ENCODE measurements at places on chromosomes 13 and 19. TPM values are rescaled to one million over a fixed set of nuclear protein-coding genes. Genes with fewer than 3 reads are reported as not detected.

DNA sequence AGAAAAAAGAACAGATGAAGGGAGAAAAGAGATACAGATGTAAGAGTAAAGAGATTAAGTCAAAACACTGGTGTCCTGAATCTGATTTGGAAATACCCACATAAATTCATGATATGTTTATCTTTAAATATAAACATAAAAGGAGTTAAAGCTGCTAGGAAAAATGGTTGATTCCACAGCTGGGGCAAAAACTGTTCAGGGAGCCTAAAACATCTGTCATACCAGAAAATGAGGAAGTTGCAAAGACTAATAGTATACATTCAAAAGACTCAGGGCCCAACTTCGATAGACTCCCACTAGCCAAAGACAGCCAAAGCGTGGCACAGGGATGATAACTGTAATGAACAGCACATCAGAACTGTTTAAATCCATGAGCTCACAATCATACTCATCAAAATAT, 62.0 kb downstream of the ABCC4 start:
- H3K27me3 ChIP-seq, result no peaks in the 10 kb centered on the region
- no peak overlapping the region for H3K4me3 ChIP-seq
- no peak for DNase-seq
- H3K27ac ChIP-seq, result no peak overlapping the region

DNA sequence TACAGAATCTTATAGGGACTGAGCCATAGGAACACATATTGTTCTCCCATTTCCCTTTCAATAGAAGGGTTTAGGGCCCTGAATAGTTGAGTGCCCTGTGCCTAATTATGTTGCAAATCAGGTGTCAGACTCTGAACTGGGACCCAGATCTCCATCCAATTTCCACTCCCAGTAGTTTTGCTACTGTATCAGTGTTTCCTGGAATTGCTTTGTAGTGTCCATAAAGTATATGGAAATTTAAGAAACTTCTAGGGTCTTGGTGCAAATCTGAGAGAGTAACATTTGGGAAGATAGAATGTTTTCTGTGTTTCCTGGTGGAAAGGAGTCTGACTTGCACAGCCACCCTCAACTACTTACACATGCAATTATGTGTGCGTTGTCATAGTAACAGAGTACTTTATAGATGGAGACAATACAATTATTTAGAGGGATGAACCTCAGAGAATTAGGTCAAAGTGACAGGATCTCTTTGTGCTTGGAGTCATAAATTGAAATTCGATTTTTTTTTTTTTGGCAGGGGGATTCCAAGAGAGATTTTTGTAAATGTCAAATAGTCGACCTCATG, 646 bp upstream of the SLC10A2 start:
- H3K36me3 ChIP-seq, result no peaks in the 10 kb centered on the region
- H3K27ac ChIP-seq, result no peak overlapping the region
- no peak for DNase-seq

Gene CGB7
- total RNA-seq, result 8.3 TPM

DNA sequence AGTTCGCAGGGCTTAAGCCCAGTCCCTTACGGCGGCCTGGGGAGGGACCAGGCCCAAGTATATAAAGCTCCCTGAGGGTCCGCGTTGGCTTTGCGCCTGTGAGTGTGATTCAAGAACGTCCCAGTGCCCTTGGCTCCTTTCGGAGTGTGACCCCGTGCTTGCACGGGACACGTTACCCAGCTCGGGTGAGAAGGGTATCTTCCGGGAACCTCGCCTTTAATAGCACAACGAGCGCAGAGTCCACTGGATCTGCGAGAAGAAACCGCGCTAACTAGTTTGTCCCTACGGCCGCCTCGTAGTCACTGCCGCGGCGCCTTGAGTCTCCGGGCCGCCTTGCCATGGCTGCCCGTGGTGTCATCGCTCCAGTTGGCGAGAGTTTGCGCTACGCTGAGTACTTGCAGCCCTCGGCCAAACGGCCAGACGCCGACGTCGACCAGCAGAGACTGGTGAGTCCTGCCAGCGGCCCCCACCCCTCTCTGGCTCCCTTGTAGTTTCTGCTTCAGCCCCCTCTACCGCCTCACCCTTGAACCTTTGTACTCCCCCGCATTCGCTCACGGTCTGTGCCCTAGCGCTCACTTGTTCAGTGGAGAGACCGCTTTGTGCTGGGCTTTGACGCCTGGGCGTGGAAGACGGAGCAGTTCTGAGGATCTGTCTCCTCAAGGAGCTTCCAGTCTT, at the start of gene DNAJC15:
DNAJC15 (plus strand) TSS at position 298 of the 675 bp plus-strand sequence; CDS start at position 339, 41 bp downstream.
- no peak within 1 kb of the TSS for H3K27ac ChIP-seq
- no peak within 1 kb of the TSS for H3K4me3 ChIP-seq
- DNase-seq, result peak; percentile 86

GRCh38 chr19:21580101-21580500, 74.7 kb downstream of the ZNF429 start:
- DNase-seq, result no peak
- H3K4me1 ChIP-seq, result no peaks in the 10 kb centered on the region
- H3K4me3 ChIP-seq, result no peak overlapping the region
- H3K27me3 ChIP-seq, result peaks cover 6% of the 10 kb centered on the region
- H3K27ac ChIP-seq, result no peak overlapping the region

DNA sequence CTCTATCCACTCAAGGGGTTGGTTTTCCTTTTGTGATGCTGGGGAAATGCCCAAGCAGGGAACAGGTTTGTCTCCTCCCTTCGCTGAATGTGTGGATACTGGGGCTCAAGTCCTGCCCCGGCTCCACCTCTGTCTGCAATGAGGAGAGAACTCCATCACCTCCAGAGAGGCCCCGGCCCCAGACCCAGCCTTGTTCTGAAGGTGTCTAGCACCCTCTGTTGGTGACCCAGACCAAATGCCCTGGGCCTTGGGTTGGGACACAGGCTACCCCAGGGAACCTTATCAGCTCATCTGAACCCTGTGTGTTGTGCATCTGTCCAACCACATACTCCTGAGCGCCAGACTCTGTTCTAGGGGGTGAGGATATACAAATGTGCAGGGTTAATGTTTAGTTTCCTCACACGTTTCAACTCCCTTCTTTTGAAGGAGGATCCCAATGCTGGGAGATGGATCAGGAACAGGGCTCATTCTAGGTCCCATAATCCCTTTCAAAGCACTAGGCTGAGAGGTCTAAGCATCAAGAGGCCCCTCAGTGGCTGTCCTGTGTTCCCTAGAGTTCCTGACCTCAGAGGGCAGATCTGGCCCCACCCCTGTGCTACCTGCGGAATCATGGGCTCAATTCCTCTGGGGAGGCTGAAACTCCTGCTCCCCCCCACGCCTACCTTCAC, 112.5 kb upstream of the SLC7A1 start:
- no peak overlapping the region for H3K4me3 ChIP-seq
- H3K27ac ChIP-seq, result no peak overlapping the region
- peak; percentile 60 for DNase-seq
- H3K27me3 ChIP-seq, result no peaks in the 10 kb centered on the region

DNA sequence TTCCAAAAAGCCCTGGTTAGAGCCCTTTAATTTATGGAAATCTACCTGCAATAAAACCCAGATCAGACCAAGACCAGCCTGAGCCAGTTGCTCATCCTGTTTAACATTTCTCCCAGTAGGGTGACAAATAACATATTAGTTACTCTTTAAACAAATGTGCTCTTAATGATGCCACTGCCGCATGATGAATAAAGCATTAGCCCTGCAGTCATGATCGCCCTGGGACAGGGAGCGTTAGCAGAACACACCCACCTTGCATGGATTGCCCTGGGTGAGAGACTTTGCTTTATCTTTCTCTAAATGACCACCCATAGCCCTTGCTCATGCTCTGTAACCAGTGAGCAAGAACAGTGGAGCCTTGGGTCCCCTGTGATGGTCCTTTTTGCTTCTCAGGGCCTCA, 362.4 kb downstream of the ENOX1 start:
- H3K27ac ChIP-seq, result no peak overlapping the region
- H3K4me3 ChIP-seq, result no peak overlapping the region
- DNase-seq, result no peak
- no peaks in the 10 kb centered on the region for H3K36me3 ChIP-seq

- H3K4me3 ChIP-seq, result no peak overlapping the region
- H3K36me3 ChIP-seq, result no peaks in the 10 kb centered on the region
- H3K4me1 ChIP-seq, result no peaks in the 10 kb centered on the region
- no peak for DNase-seq
- H3K27ac ChIP-seq, result no peak overlapping the region
Observed at GRCh38 chr19:5006201-5006600, 37.3 kb downstream of the KDM4B start.

GRCh38 chr13:101398191-101398590, 18.1 kb downstream of the NALCN start:
- no peaks in the 10 kb centered on the region for H3K36me3 ChIP-seq
- no peak overlapping the region for H3K27ac ChIP-seq
- H3K4me1 ChIP-seq, result no peaks in the 10 kb centered on the region
- H3K4me3 ChIP-seq, result no peak overlapping the region
- no peaks in the 10 kb centered on the region for H3K27me3 ChIP-seq

DNA sequence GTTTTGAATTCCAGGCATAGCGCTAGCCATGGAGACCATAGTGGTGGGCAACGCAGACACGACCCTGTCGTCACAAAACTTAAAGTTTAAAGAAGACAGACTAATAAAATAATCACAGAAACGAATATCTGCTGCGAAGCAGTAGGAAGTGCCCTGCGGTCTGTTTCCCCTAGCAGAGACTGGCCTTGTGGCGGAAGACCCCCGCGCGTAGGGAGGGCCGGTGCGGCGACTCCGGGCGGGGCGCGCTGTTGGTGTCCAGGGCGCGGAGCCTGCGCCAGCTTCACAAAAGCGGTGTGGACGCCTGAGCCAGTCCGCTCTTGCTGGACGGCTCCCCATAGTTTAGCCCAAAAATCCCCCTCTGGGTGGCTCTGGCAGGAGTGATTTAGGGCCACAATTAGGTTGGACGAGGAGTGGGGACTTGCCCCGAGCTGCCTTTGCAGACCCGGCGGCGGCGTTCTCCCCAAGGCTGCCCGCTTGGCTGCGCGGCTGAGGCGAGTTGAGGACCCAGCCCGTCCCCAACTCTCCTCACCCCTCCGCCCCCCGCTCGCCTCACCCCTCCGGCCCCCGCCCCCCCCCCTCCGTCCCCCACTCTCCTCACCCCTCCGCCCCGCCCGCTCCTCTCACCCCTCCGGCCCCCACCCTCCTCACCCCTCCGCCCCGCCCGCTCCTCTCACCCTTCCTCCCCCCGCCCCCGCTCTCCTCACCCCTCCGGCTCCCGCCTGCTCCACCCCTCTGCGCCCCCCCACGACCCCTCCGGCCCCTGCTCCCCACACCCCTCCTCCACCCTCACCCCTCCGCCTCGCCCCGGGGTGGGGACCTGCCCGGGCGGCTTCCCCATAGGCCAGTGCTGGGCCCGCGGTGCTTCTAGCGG, 14.2 kb upstream of the LATS2 start:
- no peaks in the 10 kb centered on the region for H3K36me3 ChIP-seq
- no peak overlapping the region for H3K27ac ChIP-seq
- H3K27me3 ChIP-seq, result peaks cover 12% of the 10 kb centered on the region
- DNase-seq, result peak; percentile 49

DNA sequence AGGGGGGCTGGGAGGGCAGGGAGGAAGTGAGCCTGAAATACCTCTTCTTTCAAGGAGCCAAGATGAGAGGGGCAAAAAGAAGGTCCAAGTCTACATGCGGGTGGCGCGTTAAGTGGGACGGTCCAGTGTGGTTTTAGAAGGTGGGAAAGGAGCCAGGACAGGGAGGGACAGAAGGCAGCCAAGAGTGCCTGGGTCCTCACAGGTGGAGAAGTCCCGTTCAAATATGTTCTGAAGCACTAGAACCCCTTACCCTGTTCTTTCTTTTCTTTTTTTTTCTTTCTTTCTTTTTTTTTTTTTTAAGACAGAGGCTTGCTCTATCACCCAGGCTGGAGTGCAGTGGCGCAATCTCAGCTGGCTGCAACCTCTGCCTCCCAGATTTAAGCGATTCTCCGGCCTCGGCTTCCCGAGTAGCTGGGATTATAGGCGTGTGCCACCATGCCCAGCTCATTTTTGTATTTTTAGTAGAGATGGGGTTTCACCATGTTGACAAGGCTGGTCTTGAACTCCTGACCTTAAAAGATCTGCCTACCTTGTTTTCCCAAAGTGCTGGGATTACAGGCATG, 7.4 kb downstream of the CAMSAP3 start:
- DNase-seq, result no peak
- peaks cover under 1% of the 10 kb centered on the region for H3K27me3 ChIP-seq

Gene VWA8
- 22.9 TPM for total RNA-seq

Gene OR1M1
- not detected for total RNA-seq
